AG08396 (cell line): ENCODE measurements at places on chromosomes 1 and 21.
A peak's percentile ranks its signal among the peaks of the same experiment; 100 is the strongest.

- DNase-seq, result no peak
These were observed 1.3 kb upstream of the LDLRAP1 start for GRCh38 chr1:25541889-25542658.

DNA sequence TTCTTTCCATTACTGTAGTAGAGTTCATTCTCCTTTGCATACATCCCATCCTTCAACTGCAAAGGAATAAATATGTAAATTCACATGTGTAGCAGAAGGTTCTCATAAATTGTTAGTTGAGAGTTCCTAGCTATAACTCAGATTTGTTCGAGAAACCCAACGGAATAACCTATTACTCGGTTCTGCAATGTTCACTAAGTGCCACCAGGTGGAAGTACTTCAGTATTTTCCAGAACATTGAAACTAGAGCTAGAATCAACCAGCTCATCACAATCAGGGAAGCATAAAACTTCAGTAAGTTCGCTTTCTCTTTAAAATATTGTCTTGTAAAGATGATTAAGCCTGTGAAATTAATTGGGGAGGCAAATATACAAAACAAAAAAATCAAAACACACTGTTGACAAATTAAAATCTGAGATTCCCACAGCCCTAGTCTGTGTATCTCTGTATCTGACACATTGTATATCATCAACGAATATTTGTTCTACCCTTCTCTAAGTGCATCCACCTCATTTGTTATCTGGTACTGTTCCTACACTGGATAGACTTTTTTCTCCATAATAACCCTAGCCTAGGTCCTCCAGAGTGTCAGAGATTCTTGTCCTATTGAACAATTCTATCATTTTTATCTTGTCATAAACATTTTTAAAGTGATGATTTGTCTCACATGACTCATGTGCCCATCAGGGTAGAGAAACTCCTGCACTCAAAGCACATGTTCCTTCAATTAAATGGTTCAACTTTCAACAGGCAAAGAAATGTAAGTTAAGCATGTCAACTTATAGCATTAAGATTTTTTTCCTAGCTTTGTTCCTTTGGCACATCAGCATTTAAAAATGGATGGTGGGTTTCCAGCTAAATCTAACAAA, 31.9 kb downstream of the MROH9 start:
- DNase-seq, result peak; percentile 36

- DNase-seq, result no peak
These were observed 598.4 kb downstream of the RWDD3 start for GRCh38 chr1:95832370-95832769.

- no peak for DNase-seq
These were observed 41.4 kb upstream of the PLA2G2C start for GRCh38 chr1:20227704-20228103.

GRCh38 chr21:30818837-30819610, 6.0 kb upstream of the KRTAP8-1 start:
- DNase-seq, result no peak

DNA sequence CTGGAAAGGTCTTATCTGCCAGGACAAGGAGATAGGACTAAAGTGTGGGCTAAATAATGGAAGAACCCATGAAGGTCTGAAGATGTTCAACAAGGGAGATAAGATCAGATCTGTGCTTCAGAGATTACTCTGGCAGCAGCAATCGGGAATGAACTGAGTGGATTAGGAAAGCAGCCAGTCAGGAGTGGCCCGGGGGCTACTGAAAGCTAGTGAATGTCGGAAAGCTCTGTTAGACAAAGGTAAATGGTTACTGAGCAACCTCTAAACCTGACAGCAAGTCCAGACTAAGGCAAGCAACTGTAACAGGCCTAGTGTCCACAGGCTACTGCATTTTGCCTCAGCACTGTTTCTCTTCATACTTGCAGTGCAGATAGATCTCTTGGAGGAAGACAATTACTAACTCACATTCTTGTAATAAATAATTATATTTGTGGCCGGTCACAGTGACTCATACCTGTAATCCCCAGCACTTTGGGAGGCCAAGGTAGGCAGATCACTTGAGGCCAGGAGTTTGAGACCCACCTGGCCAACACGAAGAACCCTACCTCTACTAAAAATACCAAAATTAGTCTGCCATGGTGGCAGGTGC, 12.5 kb downstream of the IQGAP3 start:
- no peak for DNase-seq

GRCh38 chr1:22761821-22762220, 51.2 kb downstream of the EPHB2 start:
- DNase-seq, result no peak

DNA sequence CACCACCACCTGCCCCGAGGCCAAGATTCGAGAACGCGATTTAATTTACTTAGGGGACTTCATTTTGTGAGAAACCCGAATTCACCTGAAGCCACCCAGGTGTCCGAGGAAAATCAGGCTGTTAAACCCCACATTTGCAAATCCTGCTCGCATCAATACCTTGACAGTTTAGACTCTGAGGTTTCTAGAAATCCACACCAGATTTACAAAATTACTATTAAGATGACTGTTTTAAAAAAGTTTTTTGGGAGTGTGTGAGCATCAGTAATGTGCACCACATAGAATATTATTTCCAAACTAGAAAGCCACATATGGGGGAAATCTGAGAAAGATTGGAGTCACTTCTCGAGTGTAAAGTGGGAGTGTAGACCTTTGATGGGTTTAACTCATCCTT, 685 bp downstream of the RIMKLA start:
- no peak for DNase-seq

GRCh38 chr1:91546876-91547275, 46.2 kb downstream of the CDC7 start:
- no peak for DNase-seq

DNA sequence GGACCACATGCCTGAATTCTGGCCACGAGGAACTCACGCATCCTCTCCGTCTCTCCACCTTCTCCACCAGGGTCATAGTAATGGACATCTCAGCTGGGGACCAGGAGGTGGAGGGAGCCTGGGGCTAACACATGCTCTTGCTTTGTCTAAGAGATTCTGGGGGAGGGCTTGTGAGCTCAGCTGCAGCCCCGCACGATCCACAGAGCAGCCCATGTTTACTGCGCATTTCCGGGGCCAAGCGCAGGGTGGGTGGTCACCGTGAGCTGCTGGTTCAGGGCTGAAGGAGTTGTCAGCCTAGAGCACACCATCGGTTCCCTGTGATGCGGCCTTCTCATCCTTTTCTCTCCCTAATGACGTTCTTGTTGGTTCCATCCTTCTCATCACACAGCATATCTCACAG, 7.5 kb upstream of the TFF2 start:
- no peak for DNase-seq

DNA sequence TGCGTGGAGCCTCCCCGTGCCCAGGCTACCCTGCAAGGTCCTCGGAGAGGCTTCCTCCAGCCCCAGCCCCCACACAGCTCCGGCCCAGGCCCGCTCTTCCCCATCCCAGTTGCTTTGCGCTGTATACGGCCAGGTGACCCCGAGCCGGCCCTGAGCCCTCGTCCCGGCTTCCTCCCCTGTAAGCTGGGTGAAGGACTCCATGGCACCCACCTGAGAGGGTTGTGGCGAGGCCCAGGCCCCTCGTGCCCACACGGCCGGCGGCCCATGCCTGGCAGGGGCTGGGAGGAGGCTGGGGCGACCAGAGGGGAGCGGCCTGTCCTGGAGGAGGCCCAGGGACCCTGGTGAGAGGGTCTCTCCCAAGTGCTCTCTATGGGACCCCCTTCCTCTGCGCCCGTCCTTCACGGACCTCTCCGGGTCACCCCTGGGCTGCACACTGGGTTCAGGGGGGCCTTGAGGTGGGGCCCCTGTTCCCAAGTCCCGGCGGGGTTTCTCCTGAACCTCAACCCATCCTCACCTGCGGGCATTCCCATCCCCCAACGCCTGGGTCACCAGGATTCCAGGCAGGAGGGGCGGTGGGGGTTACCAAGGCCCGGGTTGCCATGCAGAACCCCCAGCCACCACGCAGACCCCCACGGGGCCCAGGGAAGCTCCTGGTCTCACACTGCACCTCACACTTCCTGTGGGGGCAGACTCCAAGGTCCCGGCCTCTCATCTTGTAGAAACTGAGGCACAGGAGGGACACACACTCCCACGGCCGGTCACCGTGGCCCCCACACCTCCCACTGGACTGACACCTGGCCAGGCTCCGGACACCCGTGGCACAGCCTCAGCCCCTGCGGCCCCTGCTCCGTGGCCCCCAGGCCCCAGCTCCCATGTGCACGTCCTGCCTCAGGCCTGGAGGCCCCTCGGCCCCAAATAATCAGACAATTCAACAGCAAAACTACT, 25.2 kb downstream of the COL6A1 start:
- no peak for DNase-seq

DNA sequence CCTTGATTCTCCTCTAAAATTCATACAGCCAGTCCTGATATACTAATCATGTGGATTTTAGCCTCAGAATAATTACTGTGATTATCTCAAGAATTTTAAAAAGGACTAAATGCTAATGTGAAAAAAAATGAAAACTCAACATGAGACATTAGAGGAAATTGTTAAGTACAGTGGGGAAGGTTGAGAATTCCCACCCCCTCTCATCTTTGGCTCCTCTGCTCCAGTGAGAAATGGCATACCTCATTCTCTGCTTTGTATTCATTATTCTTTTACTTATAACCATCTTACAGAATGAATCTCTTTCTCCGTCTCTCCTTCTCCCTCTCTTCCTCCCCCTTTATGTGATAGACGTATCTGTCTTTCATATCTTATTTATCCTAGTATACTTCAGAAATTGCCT, 70.9 kb downstream of the DIRAS3 start:
- no peak for DNase-seq

GRCh38 chr1:88980870-88981269, 11.6 kb downstream of the KYAT3 start:
- no peak for DNase-seq

GRCh38 chr1:22452481-22452957, 868 bp downstream of the ZBTB40 start:
- DNase-seq, result peak; percentile 34

- no peak for DNase-seq
These were observed 25.1 kb downstream of the WDR64 start for GRCh38 chr1:241677201-241677600.

- no peak for DNase-seq
These were observed 1.5 kb upstream of the FCMR start for GRCh38 chr1:206923009-206923960.

DNA sequence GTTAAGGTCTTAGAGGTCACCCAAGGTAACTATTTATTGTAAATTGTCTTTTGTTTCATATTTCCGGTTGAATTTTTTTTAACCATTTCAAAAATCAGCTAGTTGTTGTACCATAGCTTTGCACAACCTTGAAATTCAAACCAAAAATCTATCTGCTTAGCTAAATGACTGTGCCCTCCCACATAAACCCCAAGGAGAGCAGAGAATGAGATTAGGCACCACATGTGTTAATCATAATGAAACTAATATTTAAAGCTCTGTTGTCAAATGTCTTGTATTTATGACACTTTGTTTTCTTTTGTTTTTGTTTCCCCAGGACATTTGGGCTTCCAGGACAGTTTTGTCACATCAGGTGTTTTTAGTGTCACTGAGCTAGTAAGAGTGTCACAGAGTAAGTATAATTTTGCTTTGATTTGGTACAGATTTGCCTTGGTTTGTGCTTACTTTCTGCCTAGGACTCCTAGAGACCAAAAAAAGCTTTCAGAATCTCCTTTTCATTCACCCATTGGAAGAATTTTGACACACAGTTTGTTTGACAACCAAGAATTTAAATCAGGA, 249.9 kb downstream of the NFIA start:
- DNase-seq, result no peak

DNA sequence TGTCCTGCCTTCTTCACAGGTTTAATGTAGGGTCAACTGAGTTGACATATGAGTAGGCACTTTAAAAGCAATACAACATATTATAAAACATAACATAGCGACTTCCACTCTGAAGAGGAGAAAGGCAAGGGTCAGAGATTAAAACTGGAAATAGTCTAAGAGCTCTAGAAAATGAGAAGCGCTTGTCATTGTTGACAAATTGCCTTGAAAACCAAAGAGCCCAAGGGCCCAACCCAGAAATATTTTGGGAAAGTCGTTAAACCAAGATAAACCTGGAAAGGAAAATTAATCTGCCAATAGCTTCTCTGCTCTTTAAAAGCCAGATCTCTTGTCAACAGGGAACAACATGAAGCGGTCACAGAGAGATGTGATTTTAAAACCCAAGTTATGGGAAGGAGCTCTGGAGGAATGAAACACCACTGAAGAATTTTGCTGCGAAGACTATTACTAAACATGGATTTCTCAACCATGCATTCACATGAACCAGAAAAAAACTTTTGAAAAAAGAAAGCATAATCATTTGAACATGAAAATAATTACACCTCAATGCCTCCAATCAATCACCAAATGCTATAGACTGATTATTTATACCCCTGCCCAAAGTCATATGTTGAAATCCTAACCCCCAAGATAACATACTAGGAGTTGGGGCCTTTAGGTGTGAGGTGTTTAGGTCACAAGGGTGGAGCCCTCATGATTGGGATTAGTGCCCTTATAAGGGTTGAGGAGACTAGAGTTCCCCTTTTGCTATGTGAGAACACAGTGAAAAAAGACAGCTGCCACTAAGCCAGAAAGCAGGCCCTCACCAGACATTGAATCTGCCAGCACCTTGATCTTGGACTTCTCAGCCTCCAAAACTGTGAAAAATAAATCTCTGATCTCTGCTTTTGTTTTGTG, 33.0 kb upstream of the MTF1 start:
- peak; percentile 65 for DNase-seq

DNA sequence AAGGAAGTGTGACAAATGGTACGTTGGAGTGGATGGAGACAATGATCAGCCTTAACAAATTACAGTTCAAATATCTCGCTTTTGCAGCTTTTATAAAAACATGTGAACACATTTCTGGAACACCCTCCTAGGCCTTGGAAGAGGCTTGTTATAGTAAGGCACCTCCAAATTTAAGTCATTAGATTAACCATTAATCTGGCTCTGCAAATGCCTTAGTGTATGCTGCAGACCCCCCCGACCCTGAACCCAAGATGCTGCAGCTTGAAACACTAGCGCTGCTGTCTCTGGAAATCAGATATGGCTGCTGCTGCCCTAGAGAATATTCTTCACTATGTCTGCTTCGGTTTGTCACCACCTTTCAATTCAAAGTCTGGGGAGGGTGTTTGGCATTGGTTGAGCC, 196.4 kb downstream of the MIS18A start:
- no peak for DNase-seq

GRCh38 chr1:59638231-59638711, 176.5 kb upstream of the HOOK1 start:
- DNase-seq, result peak; percentile 70

GRCh38 chr1:218383051-218383450, 37.9 kb downstream of the TGFB2 start:
- no peak for DNase-seq

- no peak for DNase-seq
These were observed 125.1 kb upstream of the COL6A1 start for GRCh38 chr21:45856442-45856841.

- no peak for DNase-seq
These were observed 143.4 kb downstream of the TGFB2 start for GRCh38 chr1:218488531-218488930.

- DNase-seq, result peak; percentile 15
These were observed 57.7 kb downstream of the ZC3H11B start for GRCh38 chr1:219555031-219555692.
